ENCODE measurements at places on chromosomes 5 and 9.

DNA sequence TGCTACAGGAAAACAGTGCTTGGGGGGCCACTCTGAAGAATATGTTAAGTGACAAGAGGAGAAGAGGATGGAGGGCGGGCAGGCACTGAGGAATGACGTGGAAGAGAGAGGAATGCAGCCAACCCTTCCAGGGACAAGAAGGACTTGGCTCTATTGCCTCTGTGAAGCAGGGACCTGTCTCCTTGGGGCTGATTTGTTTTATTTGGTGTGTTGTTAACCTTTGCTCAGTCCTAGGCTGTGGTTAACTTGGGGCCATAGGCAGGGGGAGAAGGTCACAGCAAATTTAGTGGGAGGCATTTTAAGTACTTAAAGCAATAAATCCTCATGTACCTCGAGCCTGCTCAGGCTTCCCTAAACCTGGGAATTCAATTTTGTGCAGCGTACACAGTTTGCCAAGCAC lies 39.9 kb downstream of the KIF4B start:
- peak; percentile 82 for DNase-seq

GRCh38 chr5:73968729-73969128 lies 342.7 kb downstream of the ARHGEF28 start:
- DNase-seq: no peak

- no peak for DNase-seq
Measured at GRCh38 chr5:178467205-178467567, 123.0 kb downstream of the COL23A1 start.

DNA sequence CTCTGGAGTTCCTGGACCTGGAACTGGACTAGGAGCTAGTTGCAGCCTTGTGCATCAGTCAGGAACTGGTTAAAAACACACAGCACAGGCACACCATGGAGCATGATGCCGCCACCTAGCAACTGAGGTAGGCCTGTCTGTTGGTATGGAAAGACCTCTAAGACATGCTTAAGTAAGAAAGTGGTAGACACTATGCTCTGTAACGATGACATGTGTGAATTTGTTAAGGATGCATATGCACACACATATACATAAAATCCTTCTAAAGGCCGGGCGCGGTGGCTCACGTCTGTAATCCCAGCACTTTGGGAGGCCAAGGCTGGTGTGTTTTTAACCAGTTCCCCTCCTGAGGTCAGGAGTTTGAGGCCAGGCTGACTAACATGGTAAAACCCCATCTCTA lies 136.9 kb upstream of the RASEF start:
- no peak for DNase-seq

GRCh38 chr5:79112703-79113058 lies 1.1 kb downstream of the BHMT start:
- DNase-seq: no peak

DNA sequence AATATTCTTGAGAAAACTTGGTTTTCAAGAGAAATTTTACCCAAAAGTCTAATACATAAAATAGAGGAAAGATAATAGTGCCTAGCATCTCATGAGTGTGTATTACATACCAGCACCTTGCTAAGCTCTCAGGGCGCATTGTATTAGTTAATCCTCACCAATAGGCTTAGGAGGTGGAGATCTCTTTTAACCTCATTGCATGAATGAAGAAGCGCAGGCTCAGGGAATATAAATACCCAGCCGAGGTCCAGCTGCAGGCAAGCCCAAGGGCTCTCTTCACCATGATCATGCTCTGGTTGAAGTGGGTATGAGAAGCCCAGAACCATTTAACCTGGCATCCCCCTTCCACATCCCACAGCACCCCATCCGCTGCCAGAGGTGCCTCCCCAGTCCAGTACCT lies 46.0 kb downstream of the CAMK2A start:
- no peak for DNase-seq

- DNase-seq: peak; percentile 12
Measured at GRCh38 chr5:173534664-173535063, 81.8 kb downstream of the BOD1 start.

DNA sequence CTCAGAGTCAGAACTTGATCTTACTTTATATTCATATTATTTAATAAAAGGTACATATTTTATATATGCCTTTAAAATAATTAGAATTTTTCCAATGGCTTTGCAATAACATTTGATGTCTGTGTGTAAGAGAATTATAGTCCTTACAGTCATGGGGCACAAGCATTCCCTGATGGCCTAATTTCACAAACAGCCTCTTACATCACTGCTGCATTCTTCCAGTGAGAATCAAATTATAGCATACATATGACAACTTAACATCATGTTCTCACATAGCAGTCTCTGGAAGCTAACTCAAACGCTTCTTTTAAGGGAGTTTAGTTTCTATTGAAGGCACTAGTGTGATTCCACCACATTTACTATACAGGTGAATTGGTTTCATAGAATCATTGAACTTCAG lies 15.3 kb upstream of the PRUNE2 start:
- no peak for DNase-seq

DNA sequence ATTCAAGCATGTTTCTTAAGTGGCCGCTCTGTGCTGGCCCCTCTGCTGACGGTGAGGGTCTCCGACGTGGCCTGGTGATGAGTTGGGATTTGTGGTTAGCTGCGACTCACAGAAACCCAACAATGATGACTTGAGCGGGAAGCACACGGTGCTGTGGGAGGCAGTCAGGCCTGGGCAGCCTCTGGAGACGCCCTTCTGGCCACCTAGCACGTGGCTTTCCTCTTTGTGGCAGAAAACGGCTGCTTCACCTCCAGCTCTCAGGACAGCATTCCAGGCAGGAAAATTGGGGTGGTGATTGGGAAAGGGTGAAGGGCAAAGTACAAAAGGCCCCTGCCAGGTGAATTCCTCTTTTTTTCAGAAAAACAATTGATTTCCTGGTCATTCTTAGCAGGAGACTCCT lies 17.5 kb upstream of the IER5L start:
- DNase-seq: no peak

DNA sequence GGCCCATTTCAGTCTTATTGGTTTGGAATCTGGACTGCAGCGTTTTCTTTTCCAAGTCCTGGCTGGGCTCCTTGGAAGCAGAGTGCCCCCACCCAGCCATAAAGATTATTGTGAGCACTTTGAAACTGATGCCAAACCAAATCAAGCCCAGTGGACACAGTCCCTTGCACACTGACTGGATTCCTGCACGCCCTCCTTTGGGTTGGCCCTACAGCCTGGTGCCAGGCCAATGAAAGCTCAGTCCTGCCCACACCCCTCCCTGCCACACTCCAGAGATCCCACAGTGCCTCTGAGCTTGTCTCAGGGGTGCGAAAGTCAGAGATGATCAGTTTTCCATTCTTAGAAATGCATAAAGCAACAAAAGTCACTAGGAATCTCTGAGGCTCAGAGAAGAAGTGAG lies 181.9 kb downstream of the CETN3 start:
- no peak for DNase-seq

DNA sequence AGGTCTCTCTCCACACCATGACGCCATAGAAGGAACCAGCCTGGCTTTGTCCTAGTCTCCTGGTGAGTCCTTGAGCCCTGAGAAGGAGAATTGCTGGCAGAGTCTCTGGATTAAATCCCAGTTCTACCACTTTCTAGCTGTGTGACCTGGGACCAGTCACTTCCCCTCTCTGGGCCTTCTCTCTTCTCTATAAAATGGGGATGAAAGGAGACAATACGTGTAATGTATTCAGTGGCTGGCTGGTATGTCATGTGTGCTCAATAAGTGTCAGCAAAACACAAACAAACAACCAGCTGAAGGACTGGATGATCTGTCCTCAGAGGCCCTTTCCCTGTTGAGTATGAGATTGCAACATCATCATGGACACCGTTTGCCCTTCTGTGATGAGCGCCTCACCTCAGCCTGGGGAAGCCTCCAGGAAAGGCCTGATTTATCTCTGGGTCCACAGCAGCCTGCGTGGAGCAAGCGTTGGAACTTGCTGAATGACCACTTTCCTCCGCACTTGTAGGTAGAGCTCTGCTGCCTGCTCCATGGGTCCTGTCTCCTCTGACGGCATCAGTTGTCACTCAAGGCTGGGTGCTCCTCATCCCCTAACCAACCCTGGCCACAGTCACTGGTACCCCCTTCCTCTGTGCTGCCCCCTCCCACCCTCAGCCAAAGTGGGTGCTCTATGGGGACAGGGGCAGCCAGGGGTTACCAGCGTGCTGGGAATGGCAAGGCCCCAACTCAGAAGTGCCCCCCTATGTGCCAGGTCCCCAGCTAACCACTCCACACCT lies 3.6 kb upstream of the NR5A1 start:
- DNase-seq: no peak

- no peak for DNase-seq
Measured at GRCh38 chr9:123480096-123480495, 124.1 kb downstream of the CRB2 start.

Data from islet precursor cell (in vitro differentiated cells).